ENCODE measurements at places on chromosomes 12 and 14.

- no peak for DNase-seq
Measured at GRCh38 chr14:67736771-67737170, 35.1 kb downstream of the RDH12 start.

- no peak for DNase-seq
Measured at GRCh38 chr12:108886873-108887629, 7.2 kb downstream of the DAO start.

DNA sequence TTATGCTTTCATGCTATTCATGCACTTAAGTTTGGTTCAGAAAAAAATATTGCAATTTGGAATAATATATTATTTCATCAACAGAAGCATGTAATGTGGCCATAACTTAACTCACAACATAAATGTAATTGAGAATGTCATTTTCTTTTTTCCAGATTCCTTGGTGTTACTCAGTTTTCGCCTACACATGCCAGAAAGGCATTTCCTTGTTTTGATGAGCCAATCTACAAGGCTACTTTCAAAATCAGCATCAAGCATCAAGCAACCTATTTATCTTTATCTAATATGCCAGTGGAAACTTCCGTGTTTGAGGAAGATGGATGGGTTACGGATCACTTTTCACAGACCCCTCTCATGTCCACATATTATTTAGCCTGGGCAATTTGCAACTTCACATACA is 14.4 kb downstream of the TRHDE start:
- DNase-seq: no peak

DNA sequence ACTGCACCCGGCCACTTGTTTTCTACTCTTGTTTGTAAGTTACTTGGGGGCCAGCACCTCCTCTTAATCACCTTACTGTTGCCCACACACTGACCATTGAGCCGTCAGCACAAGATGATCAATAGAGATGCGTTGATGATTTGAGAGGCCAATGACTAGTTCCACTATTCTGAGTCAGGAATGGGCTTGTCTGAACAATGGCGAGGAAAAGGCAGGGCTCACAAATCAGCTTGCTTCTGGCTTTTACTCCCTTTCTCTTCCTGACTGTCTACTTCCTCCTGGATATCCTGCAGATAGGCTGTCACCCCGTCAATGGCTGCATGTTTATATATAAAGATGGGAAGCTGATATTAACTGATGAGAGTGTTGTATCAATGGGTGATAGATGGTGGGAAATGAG is 29.1 kb upstream of the HDAC7 start:
- DNase-seq: no peak

DNA sequence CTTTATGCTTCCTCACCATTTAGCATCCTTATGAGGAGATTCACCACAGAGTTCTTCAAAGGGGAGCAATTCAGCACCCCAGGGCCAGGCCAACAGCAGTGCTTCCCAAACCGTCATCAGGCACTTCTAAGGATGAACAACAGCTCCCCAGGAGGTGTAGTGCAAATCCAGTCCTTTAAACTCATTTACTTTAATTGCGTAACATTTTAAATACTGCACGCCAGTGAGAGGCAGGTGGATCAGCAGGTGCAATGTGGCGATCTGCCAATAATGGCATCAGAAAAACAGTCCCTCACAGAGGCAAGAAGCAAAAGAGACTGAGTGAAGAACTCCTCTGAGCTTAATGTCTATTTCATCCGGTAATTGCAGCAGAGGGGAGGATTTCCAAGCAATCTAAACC is 770.9 kb upstream of the FOXG1 start:
- DNase-seq: no peak

GRCh38 chr14:95815226-95815690 is 61.4 kb upstream of the TUNAR start:
- no peak for DNase-seq

DNA sequence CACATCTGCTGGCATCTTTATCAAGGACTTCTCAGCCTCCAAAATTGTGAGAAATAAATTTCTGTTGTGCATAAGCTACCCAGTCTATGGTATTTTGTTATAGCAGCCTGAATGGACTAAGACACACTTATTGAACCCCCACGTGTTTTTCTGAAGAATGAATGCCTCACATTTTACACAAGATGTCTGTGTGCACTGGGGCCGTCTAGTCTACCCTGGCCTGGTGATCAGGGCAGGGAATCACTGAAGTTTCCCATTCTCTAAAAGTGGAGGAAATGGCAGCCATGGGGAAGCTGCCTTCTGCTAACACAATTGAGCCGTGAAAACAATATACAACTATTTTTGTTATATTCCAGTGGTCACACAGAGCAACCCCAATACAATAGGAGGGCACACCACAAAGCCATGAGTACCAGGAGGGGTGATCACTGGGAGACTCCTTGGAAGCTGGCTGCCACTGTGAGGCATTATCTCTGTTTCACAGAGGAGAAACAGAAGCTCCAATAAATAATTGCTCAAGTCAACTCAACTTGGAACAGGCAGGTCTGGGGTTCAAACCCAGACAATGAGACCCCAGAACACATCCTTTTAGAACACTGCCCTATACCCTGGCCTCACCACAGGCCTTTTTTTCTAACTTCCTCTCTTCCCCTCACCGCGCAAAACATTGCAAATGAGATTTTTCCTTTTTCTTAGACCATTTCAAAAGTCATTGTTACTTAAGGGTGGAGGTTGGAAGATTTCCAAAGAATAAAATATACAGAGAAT is 18.3 kb upstream of the LTA4H start:
- DNase-seq: peak; percentile 78

DNA sequence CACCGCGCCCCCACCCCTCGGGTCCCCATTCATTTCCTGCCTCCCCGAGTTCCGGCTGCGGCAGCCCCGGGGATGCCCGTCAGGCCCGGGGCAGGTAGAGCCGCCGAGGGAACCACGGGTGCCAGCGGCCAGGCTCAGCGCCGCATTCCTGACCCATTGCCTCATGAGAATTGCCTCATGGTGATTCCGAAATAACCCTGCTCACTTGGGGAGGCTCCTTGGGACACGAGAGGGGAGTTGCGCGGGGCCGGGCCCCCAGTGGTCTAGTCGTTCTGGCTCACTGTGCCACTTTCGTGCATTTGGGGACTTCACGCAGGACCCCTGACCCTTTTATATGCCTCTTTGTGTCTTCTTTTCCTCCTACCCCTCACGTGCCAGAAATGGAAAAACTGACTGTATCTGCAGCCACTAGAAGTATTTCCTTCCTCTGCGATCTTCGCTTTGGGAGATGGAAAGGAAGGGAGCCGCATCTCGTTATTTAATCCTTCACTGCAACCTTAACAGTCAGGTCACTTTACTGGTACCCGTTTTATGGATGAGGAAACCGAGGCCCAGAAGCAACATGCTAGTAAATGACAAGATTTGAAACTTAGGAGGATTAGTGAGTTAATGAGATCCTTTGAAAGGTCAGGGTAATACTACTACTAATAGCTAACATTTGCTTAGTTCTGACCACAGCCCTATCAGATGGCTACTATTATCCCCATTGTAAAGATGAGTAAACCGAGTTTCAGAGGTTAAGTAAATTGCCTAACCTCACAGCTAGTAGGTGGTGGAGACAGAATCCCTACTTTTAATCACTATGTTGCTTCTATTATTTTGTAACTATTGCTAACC is 768 bp downstream of the PTPN11 start:
- no peak for DNase-seq

DNA sequence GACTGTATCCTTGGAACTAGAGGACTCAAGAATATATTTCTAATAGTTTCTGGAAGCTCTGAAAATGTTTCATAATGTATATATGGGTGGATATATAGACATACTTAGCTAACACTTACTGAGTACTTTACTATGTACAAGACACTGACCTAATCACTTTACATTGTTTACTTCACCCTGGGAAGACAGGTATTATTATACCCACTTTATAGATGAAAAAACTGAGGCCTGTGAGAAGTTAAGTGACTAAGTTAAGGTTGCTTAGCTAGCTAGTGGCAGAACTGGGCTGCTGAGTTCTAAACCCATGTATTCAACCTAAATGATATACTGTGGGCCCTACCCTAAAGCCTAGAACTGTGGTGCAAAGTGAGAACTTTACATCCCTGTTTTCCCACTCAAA is 79.1 kb upstream of the SSTR1 start:
- DNase-seq: no peak

DNA sequence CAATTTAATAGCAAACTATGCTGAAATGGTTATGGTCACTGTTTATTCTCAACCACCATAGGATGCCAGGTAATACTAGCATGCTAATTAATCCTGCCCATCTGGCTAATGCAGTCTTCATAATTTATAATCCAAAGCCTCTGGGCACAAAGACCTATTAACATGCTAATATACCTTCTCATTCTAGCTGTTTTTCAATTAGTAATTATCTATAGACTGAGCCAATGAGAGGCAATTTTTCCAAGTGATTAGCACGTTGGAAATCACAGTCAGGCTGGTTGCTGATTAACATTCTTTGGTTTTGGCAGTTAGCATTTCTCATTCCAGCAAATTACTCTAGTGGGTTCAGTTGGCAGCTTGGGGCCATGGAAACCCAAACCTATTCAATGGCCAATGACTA is 357.2 kb downstream of the SEC23A start:
- no peak for DNase-seq

DNA sequence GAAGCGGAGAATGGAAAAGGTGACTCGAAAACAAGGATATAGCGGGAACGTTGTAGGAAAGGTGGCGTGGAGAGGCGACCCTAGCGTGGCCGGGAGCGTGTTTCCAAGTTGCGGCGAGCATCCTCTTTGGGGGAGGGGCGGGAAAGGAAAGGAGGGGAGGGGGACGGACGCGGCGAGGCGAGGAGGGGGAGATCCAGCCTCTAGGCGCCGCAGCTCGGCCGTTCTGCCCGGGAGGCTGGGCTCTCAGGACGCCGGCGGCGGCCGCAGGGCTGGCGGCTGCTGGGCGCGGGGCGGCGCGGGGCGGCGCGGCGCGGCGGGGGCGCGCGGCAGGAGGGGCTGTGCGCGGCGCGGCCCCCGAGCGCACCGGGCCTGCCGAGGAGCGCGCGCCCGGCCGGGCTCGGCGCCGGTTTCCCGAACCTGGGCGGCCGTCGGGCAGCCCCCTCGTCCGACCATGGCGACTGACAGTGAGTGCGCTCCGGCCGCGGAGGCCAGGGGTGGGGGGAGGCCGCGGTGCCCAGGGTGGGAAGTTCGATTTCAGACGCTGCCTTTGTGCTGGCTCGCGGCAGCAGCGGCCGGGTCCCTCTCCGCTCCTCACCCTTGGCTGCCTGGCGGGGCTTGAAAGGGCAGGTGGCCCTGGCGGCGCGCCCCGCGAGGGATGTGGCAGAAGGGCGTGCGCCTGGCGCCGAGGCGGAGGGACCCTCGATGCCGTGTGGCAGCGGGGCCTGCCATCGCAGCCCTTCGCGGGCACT is 50.3 kb downstream of the SNAPC1 start:
- no peak for DNase-seq

DNA sequence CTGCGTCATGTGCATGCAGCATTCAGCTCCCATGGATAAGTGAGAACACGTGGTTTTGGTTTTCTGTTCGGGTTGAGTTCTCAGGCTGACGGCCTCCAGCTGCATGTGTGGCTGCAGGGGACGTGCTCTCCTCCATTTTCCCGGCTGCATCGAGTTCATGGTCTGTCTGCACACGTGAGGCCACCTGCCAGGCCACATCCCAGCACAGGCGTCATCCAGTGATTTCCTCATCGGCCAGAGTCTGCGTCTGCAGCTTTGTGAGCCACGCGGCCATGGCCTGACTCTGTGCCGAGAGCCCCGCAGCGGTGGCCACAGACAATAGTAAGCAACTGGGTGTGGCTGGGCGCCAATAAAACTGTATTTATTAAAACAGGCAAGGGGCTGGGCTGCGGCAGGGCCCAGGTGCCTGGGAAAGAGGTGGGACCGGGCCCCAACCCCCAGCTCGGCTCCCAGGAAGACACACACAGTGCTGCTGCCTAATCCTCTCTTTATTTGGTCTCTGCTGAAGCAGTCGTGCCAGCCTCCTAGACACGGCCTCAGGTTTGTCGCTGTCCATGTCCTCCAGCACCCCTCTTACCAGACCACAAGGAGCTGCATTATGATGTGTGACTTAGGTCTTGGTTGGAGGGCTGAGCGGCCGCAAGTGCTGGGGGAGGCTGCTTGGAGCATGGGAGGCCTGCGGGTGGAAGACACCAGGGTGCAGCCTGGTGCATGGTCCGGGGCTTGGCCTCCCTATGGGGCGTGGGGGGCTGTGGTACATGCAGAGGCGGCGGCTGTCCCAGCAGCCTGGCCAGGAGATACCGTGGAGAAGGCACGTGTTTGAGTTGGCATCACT is 52.0 kb downstream of the NOC4L start:
- no peak for DNase-seq

- no peak for DNase-seq
Measured at GRCh38 chr12:27436029-27436428, 10.5 kb upstream of the SMCO2 start.
